IMR-90 (cell line): ENCODE measurements at places on chromosomes 2 and 18.

- DNase-seq: peak; percentile 40
Measured at GRCh38 chr18:9366126-9366714, 31.6 kb downstream of the TWSG1 start.

DNA sequence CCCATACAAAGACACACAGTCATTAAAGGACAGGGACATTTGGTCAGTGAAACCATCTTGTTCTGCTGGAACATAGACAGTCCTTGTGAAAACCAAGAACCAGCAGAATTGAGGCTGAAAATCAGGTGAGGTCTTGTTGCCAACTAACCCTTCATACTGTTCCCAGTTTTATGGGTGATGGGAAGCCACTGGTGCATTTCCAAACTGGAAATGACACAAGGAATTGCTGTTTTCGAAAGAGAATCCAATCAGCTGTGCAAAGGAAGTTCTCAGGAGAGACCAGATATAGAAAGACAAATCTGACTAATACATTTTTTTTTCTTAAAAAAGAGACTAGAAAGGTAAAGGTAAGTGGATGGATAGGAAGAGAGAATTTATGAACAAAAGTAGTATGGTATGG lies 948.2 kb downstream of the TSN start:
- DNase-seq: no peak

GRCh38 chr18:616380-616995 lies 19.7 kb downstream of the CLUL1 start:
- DNase-seq: peak; percentile 58

- DNase-seq: no peak
Measured at GRCh38 chr2:42345986-42346385, 15.0 kb downstream of the COX7A2L start.

- no peak for DNase-seq
Measured at GRCh38 chr18:21330122-21330701, 88.2 kb downstream of the GREB1L start.

DNA sequence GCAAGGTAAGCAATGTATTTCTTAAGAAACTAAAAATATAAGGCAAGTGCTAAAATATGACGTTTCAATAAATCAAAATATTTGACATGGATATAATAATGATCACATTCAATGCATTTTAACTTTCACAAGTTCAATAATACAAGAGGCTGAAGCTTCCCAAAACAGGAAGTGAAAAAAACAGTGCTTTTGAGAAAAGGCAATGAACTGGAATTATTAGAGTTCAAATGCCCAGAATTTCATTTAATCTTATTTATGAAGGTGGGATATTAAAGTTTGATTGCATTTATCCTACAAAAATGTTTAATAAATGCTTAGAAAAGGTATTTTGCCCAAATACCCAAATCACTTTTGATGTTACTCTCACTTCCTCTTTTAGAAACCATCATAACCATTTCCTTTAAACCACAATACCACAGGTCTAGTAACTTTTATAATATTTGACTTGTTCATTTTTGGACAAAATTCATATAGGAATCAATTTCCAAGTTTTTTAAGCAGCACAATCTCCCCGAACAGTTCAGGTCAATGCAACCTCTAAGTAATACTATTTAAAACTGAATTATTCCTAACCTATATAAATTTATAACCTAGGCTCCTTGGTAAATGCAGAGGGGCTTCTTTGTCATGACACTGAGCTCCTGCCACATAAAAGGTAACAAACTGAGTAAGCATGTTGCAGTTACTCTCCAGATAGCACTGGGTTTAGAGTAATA lies 2.1 kb downstream of the NCKAP1 start:
- no peak for DNase-seq

DNA sequence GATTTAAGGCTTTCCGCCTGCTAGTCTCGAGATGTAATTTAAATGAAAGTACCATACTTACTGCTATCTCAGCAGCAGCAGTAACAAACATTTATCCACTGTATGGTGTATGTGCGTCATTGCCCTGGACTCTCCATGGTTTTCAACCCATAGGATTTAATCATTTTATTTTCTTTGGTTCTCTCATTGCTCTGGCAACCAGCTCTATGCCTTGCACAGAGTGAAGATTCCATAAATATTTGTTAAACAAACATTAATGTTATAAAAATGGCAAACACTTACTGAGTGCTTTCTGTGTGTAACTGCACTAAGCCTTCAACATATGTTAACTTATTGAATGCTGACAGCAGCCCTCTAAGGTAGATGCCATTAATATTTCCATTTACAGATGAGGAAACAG lies 1.3 kb upstream of the LMAN1 start:
- no peak for DNase-seq

DNA sequence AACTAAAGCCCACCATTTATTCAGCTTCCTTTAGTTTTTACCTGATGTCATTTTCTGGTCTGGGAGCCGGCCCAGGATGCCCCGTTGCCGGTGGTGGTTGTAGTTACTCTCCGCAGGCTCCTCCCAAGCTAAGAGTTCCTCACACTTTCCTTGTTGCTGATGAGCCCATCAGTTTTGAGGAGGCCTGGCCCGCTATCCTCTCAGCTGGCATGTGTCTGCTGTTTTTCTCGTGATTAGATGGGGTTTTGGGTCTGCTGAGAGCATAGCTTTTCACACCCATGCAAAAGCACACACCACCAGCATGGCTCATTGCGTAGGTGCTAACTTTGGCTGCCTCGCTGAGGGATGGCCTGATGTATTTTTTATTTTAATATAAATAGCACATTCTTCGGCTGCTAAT lies 72.1 kb downstream of the PSMG2 start:
- no peak for DNase-seq

DNA sequence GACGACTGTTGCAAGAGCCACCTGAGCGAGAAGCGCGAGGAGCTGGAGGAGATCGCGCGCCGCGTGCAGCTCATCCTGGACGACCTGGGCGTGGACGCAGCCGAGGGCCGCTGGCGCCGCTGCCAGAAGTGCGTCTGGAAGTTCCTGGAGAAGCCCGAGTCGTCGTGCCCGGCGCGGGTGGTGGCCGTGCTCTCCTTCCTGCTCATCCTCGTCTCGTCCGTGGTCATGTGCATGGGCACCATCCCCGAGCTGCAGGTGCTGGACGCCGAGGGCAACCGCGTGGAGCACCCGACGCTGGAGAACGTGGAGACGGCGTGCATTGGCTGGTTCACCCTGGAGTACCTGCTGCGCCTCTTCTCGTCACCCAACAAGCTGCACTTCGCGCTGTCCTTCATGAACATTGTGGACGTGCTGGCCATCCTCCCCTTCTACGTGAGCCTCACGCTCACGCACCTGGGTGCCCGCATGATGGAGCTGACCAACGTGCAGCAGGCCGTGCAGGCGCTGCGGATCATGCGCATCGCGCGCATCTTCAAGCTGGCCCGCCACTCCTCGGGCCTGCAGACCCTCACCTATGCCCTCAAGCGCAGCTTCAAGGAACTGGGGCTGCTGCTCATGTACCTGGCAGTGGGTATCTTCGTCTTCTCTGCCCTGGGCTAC lies 1.2 kb downstream of the KCNF1 start:
- DNase-seq: no peak

GRCh38 chr2:11122380-11122779 lies 32.9 kb upstream of the SLC66A3 start:
- peak; percentile 30 for DNase-seq
